Stimulated activated CD8-positive, alpha-beta memory T cell treated with anti-CD3 and anti-CD28 coated beads, Interleukin-15, amount 100 ng/mL, for 4 hours (primary cell): ENCODE measurements at places on chromosomes 6 and 20.

DNA sequence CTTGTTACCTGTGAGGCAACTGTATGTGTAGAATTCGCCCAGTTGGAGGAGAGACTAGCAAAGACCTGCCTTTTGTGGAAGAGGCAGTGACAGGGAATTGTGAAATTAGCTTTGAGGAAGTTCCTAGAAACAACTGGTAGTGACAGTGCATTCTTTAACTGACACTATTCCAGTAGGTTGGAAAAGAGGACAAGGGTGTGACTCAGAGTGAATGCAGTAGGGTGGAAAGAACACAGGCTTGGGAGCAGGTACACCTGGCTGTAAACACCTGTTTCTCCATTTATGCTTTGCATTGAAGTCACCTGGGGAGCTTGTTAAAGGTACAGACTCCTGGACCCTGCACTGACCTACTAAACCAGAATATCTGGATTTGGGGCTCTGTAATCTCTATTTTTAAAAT is 295.7 kb downstream of the PHACTR1 start:
- no peak for DNase-seq

DNA sequence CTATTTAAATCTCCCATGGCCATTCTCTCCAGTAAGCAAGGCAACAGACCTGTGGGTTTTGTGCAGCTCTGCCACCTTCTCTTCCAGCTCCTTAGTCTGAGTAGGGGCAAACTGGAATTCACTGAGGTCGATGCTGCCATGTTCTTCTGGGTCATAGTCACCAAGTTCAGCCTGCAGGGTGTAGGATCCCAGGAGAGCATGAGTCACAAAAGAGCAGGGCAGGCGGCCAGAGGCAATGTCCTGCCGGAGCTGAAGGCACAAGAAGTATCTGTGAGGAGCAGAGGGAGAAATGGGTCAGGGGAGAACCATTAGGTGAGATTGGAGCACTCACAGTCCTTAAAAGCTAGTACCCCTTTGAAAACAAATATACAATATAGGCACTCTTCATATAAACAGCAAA is 73.7 kb downstream of the SMLR1 start:
- no peak for DNase-seq

DNA sequence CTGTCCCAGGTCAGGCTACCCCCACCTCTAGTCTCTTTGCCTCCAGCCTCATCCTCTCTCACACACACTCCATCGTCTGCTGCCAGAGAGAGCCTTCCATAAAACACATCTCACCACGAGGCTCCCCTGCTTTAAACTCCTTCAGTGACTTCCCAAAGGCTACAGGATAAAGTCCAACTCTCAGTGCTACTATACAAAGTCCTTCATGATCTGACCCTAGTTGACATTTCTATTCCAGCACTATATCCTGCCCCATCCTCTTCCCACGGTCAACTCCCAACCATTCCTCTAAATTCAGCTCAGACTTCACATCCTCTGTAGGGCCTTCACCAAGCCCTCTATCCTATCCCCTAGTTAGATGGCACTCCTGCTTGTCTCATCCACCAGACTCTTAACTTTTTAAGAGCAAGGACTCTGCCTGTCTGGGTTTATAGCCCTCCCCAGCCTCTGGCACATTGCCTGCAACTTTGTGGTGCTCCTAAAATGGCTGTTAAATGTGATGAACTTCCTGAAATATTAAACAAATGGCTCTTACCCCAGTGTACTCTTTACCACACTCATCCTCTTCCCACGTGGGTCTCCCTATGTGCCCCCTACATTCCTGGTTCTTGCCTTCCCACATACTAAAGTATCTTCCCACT is 36.1 kb downstream of the KIF16B start:
- no peak for DNase-seq

GRCh38 chr6:85285114-85285513 is 164.8 kb upstream of the NT5E start:
- DNase-seq = no peak

DNA sequence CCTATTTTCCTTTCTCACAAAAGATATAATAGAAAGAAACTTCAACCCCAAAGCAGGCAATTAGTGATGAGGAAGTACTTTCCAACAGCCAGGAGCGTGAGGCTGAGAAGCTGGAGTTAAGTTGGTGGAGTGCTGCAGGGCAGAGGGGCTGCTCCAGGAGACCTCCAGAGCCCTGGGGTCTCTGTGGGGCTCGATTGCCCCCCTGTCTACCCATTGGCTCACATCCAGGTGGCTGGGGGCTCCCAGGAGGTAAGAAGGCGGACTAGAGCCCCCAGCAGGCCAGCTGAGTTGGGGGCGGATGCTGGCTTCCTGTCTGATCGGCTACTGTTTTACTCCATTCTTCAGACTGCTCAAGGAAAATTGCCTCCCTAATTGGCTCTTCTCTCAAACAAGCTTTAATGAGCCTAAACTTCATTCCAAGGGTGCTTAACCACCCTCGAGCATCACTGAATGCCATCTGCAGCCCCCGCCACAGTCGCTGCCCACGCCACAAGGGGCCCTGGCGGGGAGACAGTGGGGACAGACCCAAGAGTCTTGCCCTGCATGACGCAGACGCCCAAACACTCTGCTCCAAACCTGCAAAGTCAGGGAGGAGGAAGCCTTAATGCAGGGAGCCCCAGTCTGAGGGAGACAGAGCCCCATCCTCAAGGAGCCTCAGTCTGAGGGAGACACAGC is 78.6 kb downstream of the MDGA1 start:
- DNase-seq = no peak

DNA sequence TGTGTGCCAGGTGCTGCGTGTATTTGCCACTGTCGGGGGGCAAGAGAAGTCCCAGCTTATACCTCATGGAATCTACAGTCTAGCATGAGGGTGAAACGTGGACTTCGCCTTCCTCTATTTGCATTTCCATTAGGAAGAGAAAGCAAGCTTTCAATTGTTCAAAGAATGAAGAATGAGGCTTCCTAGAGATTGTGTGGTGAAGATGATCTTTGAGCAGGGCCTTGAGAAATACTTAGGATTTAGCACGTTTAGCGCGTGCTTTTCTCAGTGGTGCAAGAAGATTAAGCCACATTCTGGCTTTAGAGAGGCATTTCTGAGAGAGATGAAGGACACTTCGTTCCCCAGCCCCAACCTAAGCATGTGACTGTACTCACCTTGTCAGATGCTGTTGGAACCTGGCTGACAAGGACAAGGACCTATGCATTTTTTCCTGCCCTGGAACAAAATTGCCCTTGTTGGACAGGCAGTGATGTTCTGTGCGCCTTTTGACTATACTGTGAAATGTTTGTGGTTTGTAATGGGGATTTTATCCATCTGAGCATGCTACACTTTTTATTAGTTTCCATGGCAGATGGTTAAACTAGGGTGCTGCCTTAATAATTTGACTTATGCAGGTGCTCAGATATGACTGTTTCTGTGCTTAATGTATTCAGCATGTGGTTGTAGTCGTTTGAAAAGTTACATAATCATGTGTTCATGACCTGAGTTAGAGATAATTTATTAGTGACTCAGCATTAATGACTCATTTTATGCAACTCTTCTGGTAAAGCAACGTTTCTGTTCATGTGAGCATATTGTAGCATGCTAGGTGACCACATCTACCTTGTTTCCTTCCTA is 10.7 kb downstream of the TULP4 start:
- no peak for DNase-seq

DNA sequence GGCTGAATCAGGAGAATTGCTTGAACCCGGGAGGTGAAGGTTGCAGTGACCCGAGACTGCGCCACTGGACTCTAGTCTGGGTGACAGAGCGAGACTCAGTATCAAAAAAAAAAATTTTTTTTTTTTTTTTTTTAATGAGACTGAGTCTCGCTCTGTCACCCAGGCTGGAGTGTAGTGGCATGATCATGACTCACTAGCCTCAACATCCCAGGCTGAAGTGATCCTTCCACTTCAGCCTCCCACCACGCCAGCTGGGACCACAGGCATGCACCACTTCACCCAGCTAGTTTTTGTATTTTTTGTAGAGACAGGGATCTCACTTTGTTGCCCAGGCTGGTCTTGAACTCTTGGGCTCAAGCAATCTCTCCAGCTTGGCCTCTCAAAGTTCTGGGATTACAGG is 53.3 kb downstream of the MYO6 start:
- no peak for DNase-seq

DNA sequence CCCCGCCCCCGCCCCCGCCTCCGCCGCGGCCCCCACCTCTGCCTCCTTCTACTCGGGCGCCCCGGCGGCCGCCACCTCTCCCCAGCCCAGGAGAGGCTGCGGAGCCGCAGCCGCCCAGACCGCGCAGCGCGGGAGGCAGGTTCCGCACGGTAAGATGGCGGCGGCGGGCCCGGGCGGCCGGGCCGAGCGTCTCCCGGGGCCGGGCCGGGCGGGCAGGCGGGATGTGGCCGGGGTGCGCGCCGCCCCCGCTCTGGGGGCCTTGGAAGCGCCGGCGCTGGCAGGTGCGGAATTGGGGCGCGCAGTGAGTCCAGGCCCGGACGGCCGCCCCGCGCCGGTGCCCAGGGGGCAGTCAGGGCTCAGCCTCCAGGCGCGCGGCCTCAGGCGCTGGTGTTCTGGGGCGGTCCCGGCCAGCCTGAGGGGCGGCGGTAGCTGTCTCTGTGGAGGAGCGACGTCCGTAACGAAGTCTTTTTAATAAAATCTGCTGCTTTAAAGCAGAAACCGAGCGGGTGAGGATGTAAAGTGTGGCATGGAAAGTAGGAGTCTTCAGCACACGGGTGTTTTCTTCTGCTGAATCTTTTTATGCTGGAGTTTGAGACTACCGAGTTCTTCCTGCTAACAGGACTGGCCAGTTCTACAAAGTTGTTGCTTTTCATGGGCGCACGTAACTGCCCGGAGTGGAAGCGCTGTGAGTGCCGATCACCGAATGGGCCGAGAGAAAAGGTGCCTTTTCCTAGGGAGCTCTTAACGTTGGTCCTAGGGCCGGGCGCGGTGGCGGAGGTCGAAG is at the start of gene GID8:
Gene GID8, plus strand, starts transcription at position 43 of the 784 bp plus-strand sequence. CDS start 3,356 bp downstream, outside the sequence.
- no peak for DNase-seq

GRCh38 chr20:1334761-1335160 is 5.8 kb upstream of the SDCBP2 start:
- no peak for DNase-seq

- no peak for DNase-seq
These were observed 766 bp upstream of the TINAG start for GRCh38 chr6:54307439-54307910.

GRCh38 chr6:13461805-13462204 is 25.6 kb downstream of the GFOD1 start:
- no peak for DNase-seq

- DNase-seq = no peak
These were observed 58.2 kb upstream of the QKI start for GRCh38 chr6:163356324-163356723.

GRCh38 chr20:32623667-32624157 is 38.6 kb upstream of the NOL4L start:
- DNase-seq = no peak

- no peak for DNase-seq
These were observed 650.6 kb upstream of the ARID1B start for GRCh38 chr6:156126535-156126934.

DNA sequence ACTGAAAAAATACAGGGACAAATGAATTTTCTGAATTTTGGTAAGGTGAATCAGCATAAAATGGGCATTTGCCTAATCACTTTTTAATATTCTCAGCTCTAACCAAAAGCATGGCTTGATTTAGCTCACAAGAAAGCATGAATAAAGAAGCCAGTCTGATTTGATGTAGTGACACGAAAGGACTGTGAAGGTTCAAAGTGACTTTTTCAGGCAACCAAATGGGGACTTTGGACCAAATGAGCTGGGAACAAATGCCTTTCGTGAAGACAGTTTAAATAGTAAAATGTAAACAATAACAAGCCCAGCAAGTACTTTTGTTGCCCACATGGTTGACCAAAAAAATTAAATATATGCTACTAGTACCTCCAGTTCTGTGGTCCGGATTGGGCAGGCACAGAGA is 12.9 kb upstream of the CBLN4 start:
- no peak for DNase-seq

GRCh38 chr20:62303340-62304226 is 786 bp downstream of the ADRM1 start:
- no peak for DNase-seq
